Stomach (tissue), 19 donors: ENCODE measurements at places on chromosomes 4 and X. TPM values are rescaled to one million over a fixed set of nuclear protein-coding genes. Genes with fewer than 3 reads are reported as not detected.

DNA sequence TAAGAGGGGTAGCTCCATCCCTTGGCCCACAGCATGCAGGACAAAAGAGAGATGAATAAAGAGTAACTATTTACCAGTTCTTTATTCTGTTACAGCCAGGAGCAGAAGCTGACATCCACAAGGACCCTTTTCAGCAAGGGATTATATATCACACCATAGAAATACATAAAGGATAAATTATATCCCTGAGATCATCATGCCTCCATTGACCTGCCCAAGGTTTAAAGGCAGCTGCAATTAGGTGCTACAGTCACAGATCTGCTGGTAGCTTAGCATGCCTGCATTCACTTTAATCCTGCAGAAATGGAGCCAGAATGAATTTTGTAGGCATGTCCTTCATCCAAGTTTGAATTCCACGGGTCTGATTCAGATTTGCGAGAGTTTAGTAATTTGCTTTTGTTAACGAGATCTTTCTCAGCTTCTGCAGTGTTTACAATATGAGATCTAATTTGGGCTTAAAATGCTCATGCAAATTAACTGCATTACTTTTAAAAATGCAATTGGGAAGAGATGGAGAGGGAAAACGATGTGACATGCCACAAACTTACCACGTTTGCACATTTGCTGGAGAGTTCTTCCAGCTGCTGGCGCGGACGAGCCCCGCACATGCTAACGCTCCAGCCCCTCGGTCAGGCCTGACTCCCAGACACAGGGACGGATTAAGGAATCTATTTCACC is 327.0 kb upstream of the NOCT start:
- DNase-seq: no peak

DNA sequence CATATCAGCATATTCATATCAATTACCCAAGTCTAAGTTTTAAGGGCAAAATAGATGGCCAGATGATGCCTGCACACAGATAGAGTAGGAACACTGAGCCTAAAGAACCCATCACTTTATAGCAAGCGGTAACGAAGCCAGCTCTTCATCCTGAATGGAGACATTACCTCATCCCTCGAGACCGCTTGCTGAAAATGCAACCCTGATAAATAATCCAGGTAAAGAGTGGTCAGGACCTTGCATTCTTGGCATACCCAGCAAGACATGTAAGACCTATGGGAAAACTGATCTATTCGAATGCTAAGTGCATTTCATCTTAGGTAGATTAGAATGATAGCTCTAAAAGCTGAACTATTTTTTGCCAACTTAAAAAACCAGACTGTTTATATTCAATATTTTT is 25.3 kb downstream of the DCHS2 start:
- no peak for DNase-seq

DNA sequence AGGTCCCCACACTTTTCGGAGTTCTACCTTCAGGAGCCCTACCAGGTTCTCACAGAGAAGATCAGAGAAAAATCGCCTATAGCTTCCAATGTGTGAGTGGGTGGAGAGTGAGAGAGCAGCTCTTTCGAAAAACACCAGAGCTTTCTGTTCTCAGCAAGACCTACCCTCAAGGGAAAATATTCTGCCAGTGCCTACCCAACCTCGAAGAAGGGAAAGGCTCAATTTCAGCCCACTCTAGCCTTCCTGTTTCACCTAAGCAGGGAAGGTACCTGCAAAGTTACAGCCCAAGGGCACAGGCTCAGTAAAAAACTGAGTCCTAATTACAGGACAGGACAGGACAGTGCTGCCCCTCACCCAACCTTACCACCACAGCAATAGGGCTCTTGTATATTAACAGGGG is 104.0 kb upstream of the WDR17 start:
- DNase-seq: no peak

- no peak for DNase-seq
Observed at GRCh38 chr4:163535657-163536056, 41.2 kb downstream of the TMA16 start.

DNA sequence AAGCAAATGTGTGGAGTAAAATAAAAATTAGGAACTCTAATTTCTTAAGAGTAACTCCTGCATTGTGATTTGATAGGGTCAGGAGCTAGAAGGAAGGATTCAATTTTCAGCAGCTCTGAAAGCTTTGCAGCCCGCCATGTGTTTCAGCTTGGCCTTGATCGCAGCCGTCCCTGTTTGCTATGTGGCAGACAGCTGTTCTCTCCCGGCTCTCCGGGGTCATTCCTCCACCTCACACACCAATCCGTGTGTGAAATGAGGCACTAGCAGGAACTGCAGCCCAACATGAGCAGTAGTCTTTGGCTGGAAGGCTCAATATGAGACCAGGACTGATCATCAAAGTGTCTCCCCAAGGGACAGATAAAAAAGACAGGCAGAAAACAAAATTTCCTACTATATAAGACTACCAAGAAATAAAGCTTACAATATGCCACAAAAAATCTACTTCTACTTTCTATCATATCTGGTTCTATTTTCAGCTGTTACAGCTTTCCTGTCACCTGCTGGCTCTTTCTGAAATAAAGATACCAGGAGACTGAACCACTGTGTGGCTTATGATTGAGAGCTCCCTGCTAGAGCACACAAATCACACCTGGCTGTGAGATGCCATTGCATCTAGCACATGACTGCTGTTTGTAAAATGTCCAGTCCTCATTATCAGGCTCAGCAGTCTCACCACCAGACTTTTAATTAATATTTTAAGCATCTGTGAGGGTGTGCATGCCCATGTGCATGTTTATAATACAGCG is 44.1 kb upstream of the SEC24B start:
- DNase-seq: peak; percentile 49

- DNase-seq: peak; percentile 83
Observed at GRCh38 chr4:147361726-147362125, 119.2 kb upstream of the EDNRA start.

DNA sequence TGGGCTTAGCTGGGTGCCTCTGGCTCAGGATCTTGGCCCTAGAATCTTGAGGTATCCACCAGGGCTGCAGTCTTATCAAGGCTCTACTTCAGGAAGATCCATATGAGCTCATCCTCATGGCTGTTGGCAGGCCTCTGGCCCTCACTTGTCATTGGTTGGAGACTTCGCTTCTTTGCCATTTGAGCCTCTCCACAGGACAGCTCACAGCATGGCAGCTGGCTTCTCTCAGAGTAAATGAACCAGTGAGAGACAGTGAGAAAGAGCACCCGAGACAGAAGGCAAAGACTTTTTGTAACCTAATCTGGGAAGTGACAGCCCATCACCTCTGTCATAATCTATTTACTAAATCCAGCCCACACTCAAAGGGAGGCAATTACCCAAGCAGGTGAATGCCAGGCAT is 236.8 kb downstream of the GPAT3 start:
- DNase-seq: no peak

DNA sequence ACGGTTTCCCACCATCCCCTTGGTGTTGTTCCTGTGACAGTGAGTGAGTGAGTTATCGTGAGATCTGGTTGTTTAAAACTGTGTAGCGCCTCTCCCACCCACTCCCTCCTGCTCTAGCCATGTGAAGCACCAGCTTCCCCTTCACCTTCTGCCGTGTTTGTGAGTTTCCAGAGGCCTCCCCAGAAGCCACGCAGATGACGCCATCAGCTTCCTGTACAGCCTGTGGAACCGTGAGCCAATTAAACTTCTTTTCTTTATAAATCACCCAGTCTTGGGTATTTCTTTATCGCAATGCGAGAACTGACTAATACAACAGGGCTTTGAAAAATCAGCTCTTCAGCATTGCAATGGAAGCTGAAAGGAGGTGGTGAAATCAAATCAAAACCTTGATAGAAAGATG is 50.0 kb downstream of the FGFBP1 start:
- no peak for DNase-seq

GRCh38 chr4:122017296-122017695 is 65.4 kb upstream of the TRPC3 start:
- no peak for DNase-seq

- DNase-seq: no peak
Observed at GRCh38 chrX:7972586-7972985, 45.4 kb upstream of the PNPLA4 start.

- DNase-seq: no peak
Observed at GRCh38 chr4:3607690-3608552, 75.7 kb upstream of the LRPAP1 start.

DNA sequence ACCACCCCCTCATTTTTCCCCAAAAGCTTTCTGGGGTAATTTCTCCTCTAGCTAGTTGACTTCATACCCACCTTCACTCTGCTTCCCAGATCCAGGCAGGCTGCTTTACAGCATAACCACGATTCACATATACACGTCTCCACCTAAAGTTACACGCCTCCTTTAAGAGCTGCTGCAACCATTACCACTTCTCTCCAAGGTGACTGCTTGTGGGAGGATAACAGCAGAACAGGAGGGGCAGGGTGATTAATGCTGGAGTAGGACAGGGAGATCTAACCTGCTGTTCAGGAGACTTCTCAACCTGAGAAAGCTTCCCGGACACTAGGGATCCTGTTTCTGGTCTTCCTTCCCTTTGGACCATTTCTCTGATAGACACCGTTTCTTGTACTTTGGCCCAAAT is 77.4 kb downstream of the MGST2 start:
- no peak for DNase-seq

- no peak for DNase-seq
Observed at GRCh38 chr4:158315706-158316105, 105.4 kb downstream of the TMEM144 start.

GRCh38 chr4:48801016-48801715 is 21.1 kb upstream of the FRYL start:
- DNase-seq: no peak

DNA sequence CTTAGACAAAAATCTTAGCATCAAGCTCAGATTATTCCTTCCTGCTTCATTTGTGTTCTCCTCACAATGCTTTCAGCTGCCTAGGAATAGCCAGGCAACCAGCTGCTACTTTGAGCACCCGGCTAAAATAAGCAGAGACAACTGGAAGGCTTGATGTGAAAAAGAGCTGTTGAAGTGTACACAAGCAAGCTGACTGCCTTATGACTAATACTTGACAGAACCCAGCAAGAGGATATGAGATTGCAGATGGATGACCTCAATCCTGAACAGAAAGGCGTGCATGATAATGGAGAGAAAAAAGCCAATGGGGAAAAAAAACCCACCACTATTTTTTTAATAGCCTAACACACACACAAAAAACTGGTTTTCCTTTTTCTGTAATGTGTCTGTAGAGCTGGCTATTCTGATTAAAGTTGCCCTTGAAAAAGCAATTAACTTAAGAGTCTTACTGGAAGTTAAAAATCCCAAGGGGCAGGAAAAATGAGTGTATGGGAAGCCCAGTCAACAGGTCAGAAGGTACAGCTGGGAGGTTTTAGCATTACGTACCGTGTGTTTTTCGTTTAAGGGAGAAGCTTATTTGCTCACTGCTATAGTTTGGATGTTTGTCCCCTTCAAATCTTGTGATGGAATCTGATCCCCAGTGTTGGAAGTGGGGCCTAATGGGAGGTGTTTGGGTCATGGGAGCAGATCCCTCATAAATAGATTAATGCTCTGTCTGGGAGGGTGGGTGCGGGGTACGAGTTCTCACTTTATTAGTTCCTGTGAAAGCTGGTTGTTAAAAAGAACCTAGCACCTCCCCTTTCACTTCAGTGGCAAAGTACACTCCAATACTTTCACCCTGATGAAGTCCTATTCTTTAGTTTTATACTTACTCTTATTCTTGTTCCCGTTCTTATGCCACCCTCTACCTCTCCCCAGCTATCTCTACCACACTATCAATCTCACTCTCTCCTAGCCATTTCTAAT is 37.1 kb upstream of the HERC6 start:
- peak; percentile 84 for DNase-seq

DNA sequence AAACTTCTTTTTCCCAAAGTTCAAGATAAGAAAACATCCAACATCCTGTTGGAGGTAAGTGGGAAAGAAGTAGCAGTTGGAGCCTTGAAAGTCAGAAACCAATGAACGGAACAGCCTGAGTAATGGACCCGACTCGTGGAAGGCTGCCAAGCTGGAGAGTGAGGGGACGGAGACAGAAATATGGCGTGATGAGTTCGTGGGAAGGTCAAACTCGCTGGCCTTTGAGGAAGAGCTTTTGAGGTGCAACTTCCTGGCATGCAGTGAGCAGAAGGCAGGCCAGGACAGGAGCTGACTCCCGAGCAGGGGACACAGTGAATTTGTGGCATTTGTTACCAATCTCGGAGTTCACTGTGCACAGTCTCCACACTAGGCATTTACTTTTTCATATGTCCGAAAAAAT is 1.0 kb upstream of the TRIML1 start:
- DNase-seq: no peak

DNA sequence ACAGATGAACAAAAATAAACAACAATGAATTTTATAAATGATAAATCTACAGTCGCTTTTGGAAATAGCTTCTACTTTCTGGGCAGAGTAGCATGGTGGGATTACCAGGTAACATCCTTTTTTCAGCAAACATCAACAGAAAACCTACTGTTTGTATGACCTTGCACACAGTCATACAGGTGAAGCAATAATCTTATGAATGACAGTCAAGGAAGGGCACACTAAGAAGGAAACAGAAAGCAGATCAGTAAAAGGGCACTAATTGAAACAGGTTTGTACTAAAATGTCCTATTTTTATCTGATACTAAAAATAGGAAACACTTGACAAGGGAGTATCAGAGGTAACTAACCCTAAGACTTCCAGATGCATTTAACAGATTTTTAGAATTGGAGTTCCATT is 108.9 kb downstream of the DLG3 start:
- DNase-seq: peak; percentile 3

DNA sequence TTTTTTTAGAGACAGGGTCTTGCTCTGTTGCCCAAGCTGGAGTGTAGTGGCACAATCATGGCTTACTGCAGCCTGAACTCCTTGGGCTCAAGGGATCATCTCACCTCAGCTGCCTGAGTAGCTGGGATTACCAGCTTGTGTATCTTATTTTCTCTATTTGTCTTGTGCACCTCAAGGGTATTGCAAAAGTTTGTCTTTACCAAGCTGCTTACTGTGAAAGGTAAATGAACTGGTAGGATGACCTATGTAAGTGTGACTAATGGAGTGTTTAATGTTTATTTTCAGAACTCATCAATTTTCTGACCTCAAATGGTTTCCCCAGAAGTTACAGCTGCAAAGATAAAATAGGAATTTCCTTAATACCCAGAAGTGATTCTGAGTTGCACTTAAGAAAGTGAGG is 5.3 kb upstream of the FGA start:
- peak; percentile 26 for DNase-seq

- DNase-seq: no peak
Observed at GRCh38 chr4:157005193-157005592, 33.6 kb upstream of the PDGFC start.

DNA sequence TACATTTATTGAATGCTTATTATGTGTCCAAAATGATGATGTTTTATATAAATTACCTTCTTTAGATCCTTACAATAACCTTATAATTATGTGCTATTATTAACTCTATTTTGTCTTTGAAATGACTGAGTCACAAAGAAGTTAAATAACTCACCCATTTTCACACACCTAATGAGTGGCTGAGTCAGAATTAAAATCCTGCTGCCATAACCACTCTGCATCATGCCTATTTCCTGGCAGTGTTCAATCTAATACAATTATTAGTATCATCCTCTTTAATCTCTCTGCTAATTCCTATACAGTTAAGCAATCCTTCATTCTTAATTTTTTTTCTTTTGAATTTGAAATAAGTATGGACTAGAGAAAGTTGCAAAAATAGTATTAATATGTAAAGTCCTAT is 342.9 kb downstream of the CFAP299 start:
- DNase-seq: no peak

- no peak for DNase-seq
Observed at GRCh38 chr4:67894659-67895058, 10.9 kb upstream of the TMPRSS11D start.

GPRIN3 gene
- 14.9 TPM for total RNA-seq

YIPF7 gene
- total RNA-seq: not detected

GPR34 gene
- 5.1 TPM for total RNA-seq

BTK gene
- total RNA-seq: 2.4 TPM

CSAG2 gene
- total RNA-seq: not detected

SLC49A3 gene
- 12.8 TPM for total RNA-seq

CSAG3 gene
- not detected for total RNA-seq

MCUB gene
- 8.8 TPM for total RNA-seq

UGT2B11 gene
- total RNA-seq: not detected
